ENCODE measurements at places on chromosomes 5 and 9. TPM values are rescaled to one million over a fixed set of nuclear protein-coding genes. Genes with fewer than 3 reads are reported as not detected.
A peak's percentile ranks its signal among the peaks of the same experiment; 100 is the strongest.

MAMDC4 gene
- 19.3 TPM for total RNA-seq

DNA sequence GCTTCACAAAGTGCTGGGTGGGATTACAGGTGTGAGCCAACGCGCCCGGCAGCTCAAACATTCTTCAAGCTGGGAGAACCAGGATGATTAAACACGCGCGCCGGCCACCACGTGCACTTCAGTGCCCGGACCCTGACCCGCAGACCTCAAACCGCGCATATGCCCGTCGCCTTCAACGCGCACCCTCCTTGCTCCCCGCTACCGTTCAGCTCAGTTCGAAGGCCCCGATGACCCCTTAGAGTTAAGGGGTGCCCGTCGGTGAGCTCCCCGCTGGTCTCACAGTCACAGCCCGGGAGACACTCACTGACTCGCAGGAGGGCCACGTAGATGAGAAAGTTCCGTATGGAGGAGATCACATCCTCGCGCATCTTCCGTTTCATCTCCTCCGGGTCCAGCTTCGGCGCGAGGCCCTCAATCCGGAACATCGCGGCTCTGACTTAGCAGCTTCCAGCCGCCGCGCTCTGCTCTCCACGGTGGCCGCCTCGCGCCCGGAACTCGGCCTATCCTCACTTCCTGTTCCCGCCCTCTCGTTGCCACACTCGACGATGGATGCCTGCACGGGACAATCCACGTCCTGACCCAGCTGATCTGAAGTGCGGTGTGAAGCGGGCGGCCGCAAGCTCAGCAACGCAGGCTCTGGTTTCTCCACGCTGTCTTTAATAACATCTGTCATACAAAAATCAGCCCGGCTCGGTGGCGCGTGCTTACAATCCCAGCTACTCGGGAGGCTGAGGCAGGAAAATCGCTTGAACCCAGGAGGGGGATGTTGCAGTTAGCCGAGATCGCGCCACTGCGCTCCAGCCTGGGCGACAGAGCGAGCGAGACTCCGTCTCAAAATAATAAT, at the start of gene TOMM5:
Gene TOMM5 (minus strand): TSS at position 490 of the 844 bp plus-strand sequence. CDS start 65 bp downstream, at position 425.
- peak; percentile 82 for DNase-seq

OR2S2 gene
- total RNA-seq = not detected

- DNase-seq = no peak
Measured at GRCh38 chr5:76974785-76975184, 21.9 kb downstream of the CRHBP start.

DNA sequence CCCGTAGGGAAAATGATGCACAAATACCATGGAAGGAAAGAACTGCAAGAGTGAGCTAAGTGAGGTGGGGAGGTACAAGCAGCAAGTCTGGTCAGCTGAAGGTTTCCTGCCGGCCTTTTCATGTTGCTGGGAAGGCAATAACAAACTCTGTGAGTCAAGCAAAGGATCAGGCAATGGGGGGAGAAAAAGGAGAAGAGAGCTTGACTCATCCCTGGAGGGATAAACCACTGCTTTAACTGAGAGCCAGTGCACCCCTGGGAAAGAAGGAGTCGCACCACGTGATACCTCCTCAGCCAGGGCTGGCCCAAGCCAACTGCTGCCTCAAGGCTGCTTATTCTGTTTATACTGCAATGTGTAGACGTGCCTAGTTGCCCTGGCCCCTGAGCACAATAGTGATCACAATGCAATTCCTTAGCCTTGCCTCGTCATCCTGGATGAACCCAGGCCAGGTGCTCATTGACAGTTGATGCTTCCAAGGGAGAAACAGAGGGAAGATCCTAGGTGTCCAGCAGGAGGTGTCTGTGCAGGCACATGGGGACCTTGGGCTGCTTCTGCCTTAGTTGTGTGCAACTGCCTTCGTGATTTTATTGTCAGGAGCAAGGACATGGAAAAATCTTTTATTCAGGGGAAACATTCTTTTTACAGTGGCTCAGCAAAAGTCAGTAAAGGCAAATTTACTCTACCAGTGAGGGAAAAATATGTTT, 203.0 kb upstream of the TUT7 start:
- no peak for DNase-seq

GDA gene
- 12.3 TPM for total RNA-seq

GRCh38 chr5:88503041-88503345, 234.3 kb upstream of the TMEM161B start:
- no peak for DNase-seq
